ENCODE measurements at places on chromosomes 11 and 22. TPM values are rescaled to one million over a fixed set of nuclear protein-coding genes. Genes with fewer than 3 reads are reported as not detected.

- DNase-seq = no peak
These were observed 39.5 kb downstream of the MTMR2 start for GRCh38 chr11:95884376-95884775.

GRCh38 chr22:20998411-20999336 is 3.2 kb downstream of the THAP7 start:
- no peak for DNase-seq

DNA sequence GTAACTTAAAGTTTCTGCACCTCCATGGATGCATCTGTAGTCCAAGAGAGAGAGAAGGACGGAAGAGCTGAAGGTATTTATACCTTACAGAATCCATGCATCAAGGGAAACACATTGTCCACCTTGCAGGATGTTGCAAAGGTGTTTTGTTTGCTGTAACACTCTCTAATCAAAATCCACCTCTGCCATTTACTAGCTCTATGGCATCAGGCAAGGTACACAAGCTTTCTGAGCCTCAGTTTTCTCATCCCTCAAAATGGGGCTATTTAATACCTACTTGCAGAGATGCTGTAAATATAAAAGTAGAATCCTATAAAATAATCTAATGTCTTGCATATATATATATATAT is 21.6 kb upstream of the SPON1 start:
- DNase-seq = no peak

DNA sequence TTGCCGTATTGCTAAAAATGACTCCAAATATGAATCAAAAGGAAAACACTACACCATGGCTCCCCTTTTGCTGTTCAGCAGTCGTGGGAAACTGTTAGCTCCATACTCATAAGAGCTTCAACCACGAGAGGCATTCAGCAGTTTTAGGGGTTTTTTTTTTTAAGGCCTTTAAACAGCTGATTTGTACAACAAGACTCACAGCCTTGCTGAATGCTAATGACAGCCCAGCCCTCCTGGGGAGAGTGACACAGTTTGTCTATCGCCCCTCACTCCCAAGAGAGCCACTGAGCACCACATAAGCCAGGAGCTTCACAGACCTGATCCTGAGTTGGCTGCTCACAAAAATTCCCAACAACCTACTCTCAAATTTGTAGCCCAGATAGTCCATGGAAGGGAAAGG is 32.4 kb downstream of the GALNT18 start:
- no peak for DNase-seq

- DNase-seq = no peak
These were observed 40.0 kb upstream of the CREB3L1 start for GRCh38 chr11:46237248-46238077.

- DNase-seq = no peak
These were observed 14.5 kb upstream of the TPP1 start for GRCh38 chr11:6633422-6634408.

GRCh38 chr11:12675951-12676711 is 1.9 kb downstream of the TEAD1 start:
- DNase-seq = no peak

DNA sequence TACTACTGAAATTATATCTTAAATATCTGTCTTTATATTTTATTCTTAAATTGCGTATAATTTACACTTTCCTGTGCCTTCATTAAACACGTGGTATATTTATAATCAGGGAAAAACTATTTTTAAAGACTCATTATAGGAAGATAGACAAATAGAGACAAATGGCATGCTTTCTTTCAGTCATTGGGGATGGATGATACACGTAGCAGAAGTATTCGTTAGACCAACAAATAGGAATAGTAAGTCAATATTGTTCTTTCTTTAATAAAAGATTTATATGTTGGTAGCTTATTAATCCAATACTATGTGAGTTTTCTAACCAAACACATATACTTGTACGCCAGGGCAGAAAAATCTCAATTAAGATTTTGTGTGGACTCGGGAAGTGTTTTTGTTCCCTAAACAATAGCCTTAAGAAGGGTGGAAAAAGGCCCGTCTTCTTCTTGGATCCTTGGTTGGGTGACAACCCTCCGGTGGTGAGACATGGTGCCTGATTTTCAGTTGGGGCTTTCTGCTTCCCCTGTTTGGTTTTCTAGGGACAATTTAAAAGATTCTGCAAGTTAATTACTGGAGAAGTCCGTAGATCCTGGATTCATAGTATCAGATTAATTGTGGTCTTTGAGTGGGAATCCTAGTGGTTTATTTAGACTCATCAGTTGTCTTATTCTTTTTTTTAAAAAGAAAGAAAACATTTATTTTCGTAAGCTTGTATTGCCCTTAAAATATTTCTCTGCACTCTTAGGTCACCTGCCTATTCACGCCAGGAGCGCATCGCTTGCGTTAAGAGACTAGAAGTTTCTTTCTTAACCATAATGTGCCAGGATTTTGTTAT is 83.5 kb upstream of the WNT7B start:
- DNase-seq = no peak

DNA sequence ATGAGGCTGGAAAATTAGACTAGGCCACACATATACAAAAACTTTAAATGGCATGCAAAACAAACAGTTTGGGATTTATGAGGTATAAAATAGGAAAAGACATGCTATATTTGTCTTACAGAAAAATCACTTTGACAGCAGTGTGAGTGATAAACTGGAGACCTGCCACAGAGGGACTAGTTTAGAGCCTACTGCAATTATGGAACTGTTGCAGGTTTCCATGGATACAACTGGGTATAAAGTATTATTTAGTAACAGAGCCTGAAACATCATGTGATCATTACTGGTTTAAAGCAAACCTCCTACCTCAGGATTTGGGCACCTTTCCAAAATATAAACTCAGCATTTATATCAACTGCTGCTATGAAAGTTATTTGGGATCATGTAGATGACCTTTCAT is 1032.5 kb downstream of the DLG2 start:
- DNase-seq = no peak

OR52N4 gene
- not detected for polyA plus RNA-seq

DNAL4 gene
- polyA plus RNA-seq = 42.1 TPM

PDE2A gene
- polyA plus RNA-seq = 15.5 TPM
